ENCODE measurements at places on chromosomes 12 and 14.

- no peak for DNase-seq
Observed at GRCh38 chr12:51621156-51621922, 30.3 kb downstream of the SCN8A start.

- DNase-seq, result no peak
Observed at GRCh38 chr14:68506645-68507419, 286.0 kb downstream of the ZFP36L1 start.

GRCh38 chr12:39798977-39799376 lies 179.4 kb upstream of the ABCD2 start:
- no peak for DNase-seq

GRCh38 chr12:98678946-98679610 lies 34.0 kb downstream of the APAF1 start:
- no peak for DNase-seq

DNA sequence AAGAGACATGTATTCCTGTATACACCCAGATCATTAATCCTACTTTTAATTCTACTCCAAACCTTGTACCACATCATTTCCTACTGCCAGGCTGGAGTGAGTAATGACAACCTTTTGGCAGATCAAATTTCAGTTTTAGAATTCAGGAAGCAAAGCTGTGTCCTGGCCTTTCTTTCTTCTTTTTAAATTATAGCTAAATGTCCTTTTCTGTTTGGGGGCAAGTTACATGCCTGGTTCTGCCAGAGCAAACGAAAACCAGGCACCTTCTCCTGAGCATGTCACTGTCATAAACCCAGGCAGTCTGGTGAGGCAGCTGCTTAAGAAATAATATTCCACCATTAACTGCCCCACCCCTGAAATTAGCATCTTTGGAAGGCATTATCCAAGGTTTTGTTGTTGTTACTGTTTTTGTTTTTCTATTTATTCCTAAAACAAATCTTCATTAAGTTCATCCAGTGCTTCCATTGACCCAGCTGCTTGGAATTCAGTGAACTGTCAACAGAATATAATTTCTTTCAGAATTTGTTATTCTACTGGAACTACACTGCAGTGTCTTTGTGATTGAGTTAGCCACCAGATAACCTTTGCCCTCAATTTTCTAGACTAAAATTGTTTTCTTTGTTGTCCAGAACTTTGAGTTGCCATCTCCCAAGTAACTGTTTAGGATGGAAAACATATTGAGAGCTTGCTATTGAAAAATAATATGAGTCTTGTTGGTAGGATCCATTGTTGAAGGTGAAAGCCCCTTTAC lies 33.2 kb downstream of the SAMD4A start:
- no peak for DNase-seq

- no peak for DNase-seq
Observed at GRCh38 chr14:32710731-32711680, 227.7 kb upstream of the NPAS3 start.

DNA sequence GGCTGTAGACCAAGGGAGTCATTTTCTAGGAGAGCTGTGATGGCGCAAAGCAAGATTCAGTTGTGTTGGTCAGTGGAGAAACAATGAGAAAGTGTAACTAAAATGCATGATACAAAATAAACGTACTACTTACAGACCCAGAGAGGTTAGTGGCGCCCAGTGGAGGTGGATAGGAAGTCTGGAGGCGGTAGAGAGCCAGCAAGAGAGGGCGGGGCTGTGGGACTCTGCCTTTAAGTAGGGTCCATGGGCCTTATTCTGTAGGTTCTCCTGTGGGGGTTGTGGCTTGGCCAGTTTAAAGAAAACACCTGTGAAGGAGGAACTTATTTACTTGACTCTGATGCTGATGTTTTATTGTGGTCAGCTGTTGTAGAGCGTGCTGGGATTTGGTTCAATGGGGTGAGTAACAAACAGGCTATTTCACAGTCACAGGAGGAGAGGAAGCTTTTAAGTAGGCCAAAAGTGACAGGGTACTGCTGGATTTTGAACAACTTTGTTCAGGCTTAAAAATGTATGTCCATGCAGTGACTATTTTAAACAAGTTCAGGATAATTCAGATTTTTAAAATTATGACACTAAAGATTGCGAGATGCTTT lies 1097.7 kb downstream of the TMTC2 start:
- DNase-seq, result no peak

GRCh38 chr14:67077921-67078320 lies 111.3 kb upstream of the GARIN2 start:
- peak; percentile 2 for DNase-seq

GRCh38 chr14:98947911-98948595 lies 323.9 kb downstream of the BCL11B start:
- DNase-seq, result no peak

DNA sequence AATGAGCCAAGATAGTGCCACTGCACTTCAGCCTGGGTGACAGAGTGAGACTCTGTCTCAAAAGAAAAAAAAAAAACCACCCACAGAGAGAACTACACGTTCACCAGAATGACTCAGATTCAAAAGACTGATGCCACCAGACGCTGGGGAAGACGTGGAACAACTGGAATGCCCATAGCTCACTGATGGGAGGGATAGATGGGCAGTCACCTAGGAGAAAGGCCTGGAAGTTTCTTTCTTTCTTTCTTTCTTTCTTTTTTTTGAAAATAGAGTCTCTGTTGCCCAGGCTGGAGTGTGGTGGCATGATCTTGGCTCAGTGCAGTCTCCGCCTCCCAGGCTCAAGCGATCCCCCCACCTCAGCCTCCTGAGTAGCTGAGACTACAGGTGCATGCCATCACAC lies 10.0 kb upstream of the KLC1 start:
- DNase-seq, result no peak

GRCh38 chr12:103839103-103839502 lies 1.9 kb downstream of the NT5DC3 start:
- DNase-seq, result no peak

DNA sequence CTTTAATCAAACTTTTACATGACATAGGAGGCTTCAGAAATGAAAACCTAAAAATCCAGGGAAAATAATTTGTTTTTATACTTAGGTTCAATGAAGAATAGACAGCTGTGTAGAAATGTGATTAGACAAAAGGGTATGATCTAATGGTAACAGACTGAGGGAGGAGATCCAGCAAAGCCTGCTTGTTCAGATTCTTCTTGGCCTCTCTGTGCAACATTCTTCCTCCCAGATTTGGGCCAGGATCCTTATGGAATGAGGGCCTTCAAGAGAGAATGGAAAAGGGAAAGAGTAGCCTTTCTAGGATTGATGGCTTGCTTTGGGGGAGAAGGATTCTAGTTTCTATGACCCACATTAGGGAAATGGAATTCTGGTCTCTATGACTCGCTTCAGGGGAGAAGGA lies 94.5 kb upstream of the G2E3 start:
- DNase-seq, result no peak

GRCh38 chr14:96409701-96410100 lies 17.8 kb downstream of the AK7 start:
- no peak for DNase-seq

GRCh38 chr12:62525271-62525670 lies 58.6 kb downstream of the MON2 start:
- no peak for DNase-seq

DNA sequence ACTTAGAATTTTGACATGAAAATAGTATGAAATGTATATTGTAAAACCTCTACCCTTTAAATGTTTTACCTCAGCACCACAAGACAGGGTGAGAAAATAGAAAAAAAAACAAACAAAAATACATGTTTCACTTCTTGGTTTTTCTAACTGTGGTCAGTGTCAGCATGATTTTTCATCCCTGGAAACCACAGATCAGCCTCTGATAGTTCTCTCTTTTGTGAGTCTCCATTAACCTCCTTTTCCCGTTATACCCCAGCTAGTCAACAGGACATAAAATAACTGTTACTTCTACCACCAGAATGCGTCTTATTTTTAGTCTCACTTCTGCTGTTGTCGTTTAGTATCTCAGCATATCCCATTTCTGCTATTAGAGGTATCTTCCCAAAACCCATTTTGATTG lies 48.3 kb upstream of the KCNMB4 start:
- no peak for DNase-seq

- DNase-seq, result no peak
Observed at GRCh38 chr14:35414365-35414764, 9.8 kb upstream of the NFKBIA start.

DNA sequence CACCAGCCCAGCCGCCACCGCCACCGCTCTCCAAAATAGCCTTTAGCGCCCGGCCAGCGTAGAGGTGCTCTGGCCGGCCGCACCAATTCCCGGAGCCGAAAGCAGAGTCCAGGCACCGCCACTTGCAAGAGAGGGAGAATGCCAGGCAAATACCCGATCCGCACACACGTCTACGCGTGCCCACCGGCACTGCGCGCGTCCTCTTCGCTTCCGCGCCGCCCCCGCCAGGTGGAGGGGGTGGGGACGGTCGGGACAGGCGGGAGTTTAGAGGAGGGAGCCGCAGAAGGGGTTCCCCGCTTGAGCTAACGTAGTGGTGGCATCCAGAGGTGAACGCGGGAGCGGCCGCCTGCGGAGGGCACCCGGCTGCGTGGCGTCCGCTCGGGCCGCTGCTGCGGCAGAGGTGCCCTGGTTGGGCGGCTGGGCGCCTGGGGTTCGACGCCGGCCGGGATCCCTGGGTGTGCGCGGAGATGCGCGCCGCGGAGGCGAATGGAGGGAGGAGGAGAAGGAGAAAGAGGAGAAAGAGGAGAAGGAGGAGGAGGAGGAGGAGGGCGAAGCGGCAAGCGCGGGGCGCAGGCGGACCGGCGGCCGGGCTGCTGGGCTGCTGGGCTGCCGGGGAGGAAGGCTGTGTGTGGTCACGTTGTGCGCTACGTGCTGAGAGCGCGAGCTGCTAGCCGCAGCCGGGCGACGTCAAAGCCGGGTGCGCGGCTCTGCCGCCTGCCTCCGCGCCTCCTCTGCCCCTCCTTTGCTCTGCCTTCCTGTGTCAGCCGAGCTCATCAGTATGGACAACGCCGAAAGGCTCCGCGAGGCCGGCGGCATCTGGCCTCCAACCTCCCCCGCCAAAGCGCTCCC lies at the start of gene MDGA2:
Gene MDGA2 (minus strand): TSS at position 140 of the 849 bp plus-strand sequence.
- DNase-seq, result peak; percentile 71

- no peak for DNase-seq
Observed at GRCh38 chr14:87203346-87203745, 789.6 kb downstream of the GALC start.

DNA sequence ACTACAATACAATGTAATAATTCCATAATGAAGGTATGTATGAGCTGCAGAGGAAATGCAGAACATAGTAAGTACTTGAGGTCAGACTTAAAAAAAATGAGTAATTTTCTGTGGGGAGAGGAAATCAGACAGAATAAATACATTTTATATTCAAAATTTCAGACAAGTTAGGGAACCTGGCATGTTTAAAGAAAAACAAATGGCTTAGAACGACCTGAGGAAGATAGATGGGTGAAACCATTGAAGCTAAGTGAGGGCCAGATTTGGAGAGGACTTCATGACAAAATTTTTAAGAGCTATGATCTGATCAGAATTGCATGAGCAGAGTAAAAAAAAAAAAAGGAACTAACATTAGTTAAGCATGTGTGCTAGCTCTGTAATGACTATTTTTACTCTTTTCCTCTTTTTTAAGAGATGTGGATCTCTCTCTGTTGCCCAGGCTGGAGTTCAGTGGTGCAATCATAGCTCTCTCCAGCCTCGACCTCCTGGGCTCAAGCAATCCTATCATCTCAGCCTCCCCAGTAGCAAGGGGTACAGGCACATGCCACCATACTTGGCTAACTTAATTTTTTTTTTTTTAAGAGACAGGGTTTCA lies 157.6 kb upstream of the PDE3A start:
- no peak for DNase-seq

GRCh38 chr14:104979758-104980610 lies 1.8 kb upstream of the AHNAK2 start:
- DNase-seq, result no peak

DNA sequence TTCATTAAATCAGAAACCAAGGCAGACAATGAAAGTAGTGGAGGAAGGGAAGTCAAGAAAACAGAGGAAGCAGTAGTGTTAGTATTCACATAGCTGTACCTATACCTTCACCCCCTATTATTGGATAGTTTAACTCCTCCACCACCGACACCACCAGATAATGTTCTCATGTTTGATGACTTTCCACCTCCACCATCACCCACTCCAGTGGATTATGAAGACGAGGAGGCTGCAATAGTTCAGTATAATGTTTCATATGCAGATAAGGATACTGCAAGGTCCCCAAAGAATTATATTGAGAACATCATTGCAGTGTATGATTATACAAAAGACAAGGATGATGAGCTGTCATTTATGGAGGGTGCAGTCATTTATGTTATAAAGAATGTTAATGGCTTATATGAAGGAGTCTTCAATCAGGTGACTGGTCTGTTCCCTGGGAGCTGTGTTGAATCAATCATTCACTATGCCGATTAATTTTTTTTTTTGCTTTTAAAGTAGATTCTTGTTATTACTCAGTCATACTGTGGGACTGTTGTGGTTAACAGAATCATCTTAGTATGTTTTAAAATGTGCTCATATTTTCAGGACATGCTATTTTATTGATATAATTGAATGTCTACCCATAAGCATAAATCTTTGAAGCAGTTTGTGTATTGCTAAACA lies 32.2 kb upstream of the KTN1 start:
- DNase-seq, result no peak

GRCh38 chr12:6249580-6249979 lies 49.4 kb downstream of the CD9 start:
- DNase-seq, result no peak

DNA sequence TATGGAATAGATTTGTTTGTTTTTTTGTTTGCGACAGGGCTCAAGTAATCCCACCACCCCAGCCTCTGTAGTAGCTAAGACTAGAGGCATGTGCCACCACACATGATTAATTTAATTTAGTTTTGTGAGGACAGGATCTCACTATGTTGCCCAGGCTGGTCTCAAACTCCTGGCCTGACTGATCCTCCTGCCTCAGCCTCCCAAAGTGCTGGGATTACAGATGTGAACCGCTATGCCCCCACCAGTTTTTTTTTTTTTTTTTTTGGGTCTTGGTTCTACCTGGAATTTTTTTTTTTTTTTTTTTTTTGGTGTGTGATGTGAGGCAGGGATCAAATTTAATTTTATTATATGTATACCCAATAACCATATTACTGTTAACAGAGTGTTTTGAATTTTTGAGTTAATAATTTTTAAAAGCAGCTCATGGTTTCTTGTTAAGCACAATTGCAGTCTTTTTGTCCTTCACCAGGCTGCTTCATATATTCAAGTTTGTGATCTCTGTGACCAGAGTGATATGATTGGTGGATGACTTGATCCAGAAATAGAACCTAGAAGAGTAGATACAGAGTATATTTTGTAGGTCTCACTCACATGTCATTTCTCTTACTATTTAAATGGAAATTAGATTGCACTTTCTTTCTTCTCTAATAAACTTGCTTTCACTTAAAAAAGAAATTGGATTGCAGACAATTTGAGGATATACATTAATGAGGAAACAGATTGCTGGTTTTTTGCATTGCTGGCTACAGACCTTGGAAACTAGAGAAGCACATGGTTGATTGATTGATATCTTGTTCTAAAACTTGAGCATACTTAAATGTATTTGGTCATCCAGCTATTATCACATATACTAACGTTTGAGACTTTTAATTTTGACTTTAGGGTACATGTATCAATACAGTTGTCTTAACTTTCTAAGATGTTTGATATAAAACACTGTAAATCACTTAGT lies 13.2 kb downstream of the ADIPOR2 start:
- DNase-seq, result no peak

GRCh38 chr12:78181544-78182162 lies 351.0 kb downstream of the NAV3 start:
- no peak for DNase-seq

- DNase-seq, result no peak
Observed at GRCh38 chr12:124699909-124700308, 132.5 kb upstream of the NCOR2 start.

All from C1 segment of cervical spinal cord (tissue), 14 donors.